ENCODE measurements at places on chromosomes 2 and 18. TPM values are rescaled to one million over a fixed set of nuclear protein-coding genes. Genes with fewer than 3 reads are reported as not detected.

GRCh38 chr2:195612611-195613495 lies 44.2 kb upstream of the SLC39A10 start:
- H3K27me3 ChIP-seq: no peaks in the 10 kb centered on the region
- no peak overlapping the region for H3K4me3 ChIP-seq
- no peaks in the 10 kb centered on the region for H3K36me3 ChIP-seq

- H3K4me3 ChIP-seq: peak overlapping the region; percentile 19
- H3K36me3 ChIP-seq: no peaks in the 10 kb centered on the region
- peaks cover 45% of the 10 kb centered on the region for H3K4me1 ChIP-seq
- peak overlapping the region; percentile 87 for H3K27ac ChIP-seq
Measured at GRCh38 chr2:111983478-111984212, 71.4 kb upstream of the TMEM87B start.

DNA sequence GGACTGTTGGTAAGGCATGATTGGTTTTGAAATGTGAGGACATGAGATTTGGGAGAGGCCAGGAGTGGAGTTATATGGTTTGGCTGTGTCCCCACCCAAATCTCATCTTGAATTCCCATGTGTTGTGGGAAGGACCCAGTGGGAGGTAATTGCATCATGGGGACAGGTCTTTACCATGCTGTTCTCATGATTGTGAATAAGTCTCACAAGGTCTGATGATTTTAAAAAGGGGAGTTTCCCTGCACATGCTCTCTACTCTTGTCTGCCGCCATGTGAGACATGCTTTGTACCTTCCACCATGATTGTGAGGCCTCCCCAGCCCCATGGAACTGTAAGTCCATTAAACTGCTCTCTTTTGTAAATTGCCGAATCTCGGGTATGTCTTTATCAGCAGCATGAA lies 5.4 kb downstream of the CMPK2 start:
- no peak overlapping the region for H3K4me3 ChIP-seq
- no peak overlapping the region for H3K27ac ChIP-seq
- peaks cover 38% of the 10 kb centered on the region for H3K36me3 ChIP-seq
- no peaks in the 10 kb centered on the region for H3K27me3 ChIP-seq

- H3K27me3 ChIP-seq: peaks cover 2% of the 10 kb centered on the region
- DNase-seq: no peak
- no peak overlapping the region for H3K4me3 ChIP-seq
- no peaks in the 10 kb centered on the region for H3K4me1 ChIP-seq
- no peaks in the 10 kb centered on the region for H3K36me3 ChIP-seq
Measured at GRCh38 chr2:47223980-47224379, 68.9 kb upstream of the STPG4 start.

DNA sequence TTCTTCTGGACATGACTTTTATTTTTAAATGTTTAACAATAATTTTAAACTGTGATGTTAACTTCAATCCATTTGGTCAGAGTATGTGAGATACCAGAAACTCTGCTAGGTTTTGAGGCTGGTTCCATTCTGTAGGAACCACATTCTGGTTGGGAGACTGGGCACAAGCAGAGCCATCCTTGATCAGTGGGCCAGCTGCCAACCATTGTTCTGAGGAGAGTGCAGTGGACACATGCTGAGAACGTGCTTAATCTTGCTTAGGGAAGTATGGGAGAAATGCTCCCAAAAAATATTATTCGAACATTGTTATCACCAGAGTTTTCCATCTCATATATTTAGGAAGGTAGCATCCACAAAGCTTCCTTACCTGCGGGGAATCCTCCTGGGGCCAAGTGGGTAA lies 155.8 kb downstream of the RTN4 start:
- no peak for DNase-seq
- H3K36me3 ChIP-seq: no peaks in the 10 kb centered on the region
- no peaks in the 10 kb centered on the region for H3K27me3 ChIP-seq
- H3K4me1 ChIP-seq: peaks cover 17% of the 10 kb centered on the region
- H3K27ac ChIP-seq: no peak overlapping the region

- no peak overlapping the region for H3K4me3 ChIP-seq
- H3K27ac ChIP-seq: no peak overlapping the region
- H3K4me1 ChIP-seq: no peaks in the 10 kb centered on the region
Measured at GRCh38 chr18:29028560-29028959, 851.6 kb upstream of the CDH2 start.

DNA sequence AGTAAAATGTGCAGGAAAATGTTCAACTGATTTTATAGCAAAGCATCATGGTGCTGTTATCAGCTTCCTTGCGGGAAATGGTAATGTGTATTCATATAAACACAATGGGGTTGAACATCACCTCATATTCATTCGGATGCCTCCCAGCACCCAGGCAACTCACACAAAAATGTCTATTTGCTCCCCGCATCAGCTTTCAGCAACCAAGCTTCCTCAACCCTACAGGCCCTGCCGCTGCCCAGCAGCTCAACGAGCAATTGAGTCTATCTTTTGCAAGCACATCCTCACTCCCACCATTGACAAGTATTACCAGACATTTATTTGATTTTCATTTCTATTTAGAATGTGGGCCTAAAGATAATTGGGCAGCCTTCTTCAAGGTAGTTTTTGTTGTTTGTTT lies 2161.4 kb upstream of the PIK3C3 start:
- no peak for DNase-seq
- no peaks in the 10 kb centered on the region for H3K36me3 ChIP-seq
- no peak overlapping the region for H3K27ac ChIP-seq

DNA sequence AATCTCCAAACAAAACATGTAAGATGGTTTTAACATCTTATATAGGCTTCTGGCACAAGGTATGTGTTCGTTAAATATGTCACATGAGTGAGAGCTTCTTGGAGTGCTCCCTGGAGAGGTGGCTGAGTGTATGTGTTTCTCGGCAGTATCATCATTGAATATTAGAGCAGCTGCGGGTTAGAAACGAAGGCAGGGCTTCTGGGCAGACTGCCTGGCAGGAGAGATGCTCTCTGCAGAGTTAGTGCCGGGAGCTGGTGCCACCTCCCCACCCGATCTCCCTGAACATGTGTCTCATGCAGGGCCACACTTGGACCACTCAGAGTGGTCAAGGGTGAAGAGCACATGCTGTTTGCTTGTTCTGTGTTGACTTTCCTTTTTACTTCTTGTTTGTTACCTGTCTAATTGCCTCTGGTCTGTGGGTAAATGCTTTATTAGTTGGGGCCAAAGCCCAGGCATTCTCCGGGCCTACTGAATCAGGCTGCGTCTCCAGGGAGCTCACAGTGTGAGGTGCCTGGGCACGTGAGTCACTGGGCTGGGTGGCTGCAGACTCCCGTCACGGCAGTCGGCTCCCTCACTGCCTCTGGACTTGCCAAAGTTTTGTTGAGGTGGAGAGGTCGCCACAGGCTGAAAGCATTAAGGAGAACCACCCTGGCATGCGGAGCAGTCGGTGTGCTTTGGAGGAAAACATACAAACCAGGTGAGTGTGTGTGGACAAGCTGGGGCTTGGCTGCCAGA lies 246.6 kb downstream of the FHOD3 start:
- no peak for DNase-seq
- H3K27ac ChIP-seq: no peak overlapping the region
- no peaks in the 10 kb centered on the region for H3K4me1 ChIP-seq
- no peak overlapping the region for H3K4me3 ChIP-seq
- H3K36me3 ChIP-seq: no peaks in the 10 kb centered on the region

GRCh38 chr2:24909555-24910177 lies 10.4 kb downstream of the ADCY3 start:
- no peaks in the 10 kb centered on the region for H3K27me3 ChIP-seq
- H3K27ac ChIP-seq: no peak overlapping the region
- peaks cover 11% of the 10 kb centered on the region for H3K4me1 ChIP-seq
- no peak for DNase-seq
- no peak overlapping the region for H3K4me3 ChIP-seq

DNA sequence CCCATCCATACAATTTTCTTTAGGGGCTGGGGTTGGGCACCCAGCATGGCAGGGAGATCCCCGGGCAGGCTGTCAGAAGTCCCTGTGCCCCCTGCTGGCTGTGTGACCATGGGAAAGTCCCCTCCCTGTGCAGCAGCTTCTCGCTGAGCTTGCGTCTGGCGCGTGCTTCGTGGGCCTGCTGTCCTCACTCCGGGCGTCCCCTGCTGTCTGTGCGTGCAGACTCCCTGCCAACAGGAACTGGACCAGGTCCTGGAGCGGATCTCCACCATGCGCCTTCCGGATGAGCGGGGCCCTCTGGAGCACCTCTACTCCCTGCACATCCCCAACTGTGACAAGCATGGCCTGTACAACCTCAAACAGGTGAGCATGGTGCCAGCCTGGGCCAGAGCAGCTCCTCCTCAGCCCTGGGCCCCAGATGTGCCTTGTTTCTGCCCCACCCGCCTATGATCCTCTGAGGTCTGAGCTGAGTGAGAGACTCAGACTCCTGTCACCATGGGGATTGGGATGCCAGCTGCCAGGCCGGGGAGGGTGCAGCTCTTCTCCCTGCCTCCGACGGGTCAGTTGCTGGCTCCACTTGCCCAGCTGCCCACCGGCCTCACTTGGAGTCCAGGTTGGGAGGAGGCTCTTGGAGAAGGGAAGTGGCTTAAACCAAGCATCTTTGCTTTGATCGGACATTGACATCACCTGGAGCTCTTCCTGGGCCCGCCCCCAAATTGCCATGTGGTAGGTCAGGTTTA lies 28.6 kb downstream of the IGFBP2 start:
- no peak overlapping the region for H3K27ac ChIP-seq
- no peaks in the 10 kb centered on the region for H3K27me3 ChIP-seq
- H3K36me3 ChIP-seq: no peaks in the 10 kb centered on the region
- H3K4me1 ChIP-seq: no peaks in the 10 kb centered on the region

GRCh38 chr2:74286725-74287124 lies 56.5 kb downstream of the SLC4A5 start:
- H3K36me3 ChIP-seq: no peaks in the 10 kb centered on the region
- H3K4me1 ChIP-seq: peaks cover 16% of the 10 kb centered on the region
- H3K27ac ChIP-seq: no peak overlapping the region
- no peak overlapping the region for H3K4me3 ChIP-seq

DNA sequence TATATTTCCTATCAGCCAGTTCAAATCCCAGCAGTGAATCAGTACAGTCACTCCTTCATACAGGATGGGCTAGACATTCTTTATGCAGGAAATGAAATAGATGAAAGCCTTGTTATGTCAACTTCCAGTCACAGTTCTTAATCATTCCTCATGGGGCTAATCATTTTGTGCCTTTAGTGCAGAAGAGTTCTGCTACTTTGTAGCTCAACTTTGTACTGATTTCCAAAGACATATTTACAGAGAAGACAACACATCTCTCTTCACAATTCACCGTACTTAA lies 593.9 kb upstream of the NETO1 start:
- H3K4me1 ChIP-seq: no peaks in the 10 kb centered on the region
- no peak overlapping the region for H3K4me3 ChIP-seq
- no peaks in the 10 kb centered on the region for H3K27me3 ChIP-seq

DNA sequence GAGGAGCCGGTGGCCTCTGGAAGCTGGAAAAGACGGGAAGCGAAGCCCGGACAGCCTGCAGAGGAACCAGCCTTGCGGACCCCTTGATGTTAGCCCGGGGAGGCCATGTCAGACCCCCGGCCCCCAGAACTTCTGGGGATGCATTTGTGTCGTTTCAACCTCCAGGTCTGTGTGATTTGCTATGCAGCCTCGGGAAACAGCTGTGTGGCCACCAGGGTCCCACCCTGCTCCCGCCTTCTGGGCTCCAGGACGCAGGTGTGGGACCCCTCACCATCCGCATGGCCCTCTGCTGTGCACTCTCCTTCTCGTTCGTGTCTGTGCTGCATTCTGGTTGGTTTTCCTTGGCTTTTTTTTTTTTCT lies 13.3 kb downstream of the NEU4 start:
- peaks cover 21% of the 10 kb centered on the region for H3K4me1 ChIP-seq
- peaks cover 13% of the 10 kb centered on the region for H3K36me3 ChIP-seq
- DNase-seq: no peak
- peak overlapping the region; percentile 13 for H3K4me3 ChIP-seq
- peak overlapping the region; percentile 40 for H3K27ac ChIP-seq

- H3K4me1 ChIP-seq: peaks cover 17% of the 10 kb centered on the region
- H3K4me3 ChIP-seq: no peak overlapping the region
- no peak overlapping the region for H3K27ac ChIP-seq
- no peak for DNase-seq
- H3K27me3 ChIP-seq: peaks cover 7% of the 10 kb centered on the region
Measured at GRCh38 chr18:24142376-24142775, 3.5 kb downstream of the CABYR start.

GRCh38 chr2:177164584-177165052 lies 48.0 kb upstream of the HNRNPA3 start:
- peak; percentile 85 for DNase-seq
- H3K27ac ChIP-seq: no peak overlapping the region
- H3K27me3 ChIP-seq: no peaks in the 10 kb centered on the region
- peaks cover 30% of the 10 kb centered on the region for H3K4me1 ChIP-seq

GRCh38 chr2:42744545-42745082 lies 19.3 kb downstream of the OXER1 start:
- DNase-seq: no peak
- H3K27me3 ChIP-seq: no peaks in the 10 kb centered on the region
- peaks cover 7% of the 10 kb centered on the region for H3K36me3 ChIP-seq
- H3K27ac ChIP-seq: no peak overlapping the region
- H3K4me3 ChIP-seq: no peak overlapping the region

DNA sequence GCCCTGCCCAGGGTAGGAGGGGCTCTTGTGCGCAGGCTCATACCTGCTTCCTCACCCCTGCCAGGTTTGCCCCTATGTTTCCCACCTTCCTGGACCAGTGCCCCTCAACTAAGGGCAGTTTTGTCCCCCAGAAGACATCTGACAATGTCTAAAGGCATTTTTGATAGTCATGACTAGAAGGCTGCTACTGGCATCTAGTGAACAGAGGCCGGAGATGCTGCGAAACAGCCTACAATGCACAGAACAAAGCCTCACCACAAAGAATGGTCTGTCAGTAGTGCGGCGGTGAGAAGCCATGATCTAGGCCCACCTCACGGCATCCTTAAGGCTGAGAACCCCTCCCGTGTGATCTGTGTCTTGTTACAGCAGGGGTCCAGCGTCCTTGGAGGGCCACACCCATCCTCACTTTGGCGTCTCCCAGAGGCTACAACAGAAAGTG lies 96.0 kb downstream of the TMEM17 start:
- H3K36me3 ChIP-seq: no peaks in the 10 kb centered on the region
- H3K27me3 ChIP-seq: no peaks in the 10 kb centered on the region
- no peak for DNase-seq
- peaks cover 21% of the 10 kb centered on the region for H3K4me1 ChIP-seq

The SERPINB11 gene
- total RNA-seq: not detected

The TXNDC9 gene
- 24.5 TPM for total RNA-seq

The ARL5A gene
- total RNA-seq: 46.3 TPM

The GAREM2 gene
- 1.9 TPM for total RNA-seq

The LDLRAD4 gene
- total RNA-seq: 46.0 TPM

Measured in activated T-cell treated with anti-CD3 and anti-CD28 coated beads, Interleukin-2, amount 50 U/mL, for 72 hours (primary cell).